WTC11 (cell line): ENCODE measurements at places on chromosomes 5 and 9. TPM values are rescaled to one million over a fixed set of nuclear protein-coding genes. Genes with fewer than 3 reads are reported as not detected.

DNA sequence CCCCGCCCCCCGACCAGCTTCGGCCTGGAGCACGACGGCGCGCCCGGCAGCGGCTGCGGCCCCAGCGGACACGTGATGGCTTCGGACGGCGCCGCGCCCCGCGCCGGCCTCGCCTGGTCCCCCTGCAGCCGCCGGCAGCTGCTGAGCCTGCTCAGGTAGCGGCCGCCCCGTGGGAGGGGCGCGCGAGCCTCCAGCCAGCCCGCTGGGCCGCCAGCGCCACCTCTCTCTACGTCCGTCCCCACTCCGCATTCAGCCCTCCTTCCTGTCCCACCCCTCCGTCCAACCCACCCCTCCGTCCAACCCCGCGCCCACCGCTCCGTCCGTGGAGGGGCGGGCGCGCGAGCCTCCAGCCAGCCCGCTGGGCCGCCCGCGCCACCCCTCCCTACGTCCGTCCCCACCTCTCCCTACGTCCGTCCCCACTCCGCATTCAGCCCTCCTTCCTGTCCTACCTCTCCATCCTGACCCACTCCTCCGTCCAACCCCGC lies 6.5 kb downstream of the ADAMTS13 start:
- peaks cover 10% of the 10 kb centered on the region for H3K36me3 ChIP-seq
- no peak overlapping the region for H3K27ac ChIP-seq
- peaks cover 3% of the 10 kb centered on the region; the same call in 1 of the 2 replicates for H3K4me1 ChIP-seq
- peaks cover 20% of the 10 kb centered on the region for H3K27me3 ChIP-seq

Gene GGTA1
- total RNA-seq, result not detected in 3 replicates

Gene RASGEF1C
- 0.44 to 0.96 TPM (median 0.82 TPM) in 3 replicates for total RNA-seq

DNA sequence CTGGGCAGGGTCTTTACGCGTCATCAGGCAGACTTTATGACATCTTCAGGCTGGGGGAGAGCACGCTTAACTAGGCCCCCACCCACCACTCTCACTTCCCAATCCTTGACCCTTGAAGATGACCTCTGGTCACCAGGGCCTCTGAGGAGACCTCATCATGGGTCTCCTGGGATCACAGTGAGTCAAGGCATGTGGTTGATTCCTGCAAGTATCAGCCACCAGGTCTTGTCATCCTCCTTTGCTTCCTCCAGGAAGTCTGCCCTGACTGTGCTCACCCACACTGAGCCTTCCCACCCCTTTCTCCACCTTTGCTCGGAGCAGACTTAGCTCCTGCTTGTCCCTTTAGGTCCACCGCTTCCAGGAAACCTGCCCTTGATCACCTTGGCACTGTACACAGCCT lies 17.3 kb downstream of the ODF2 start:
- H3K4me3 ChIP-seq, result no peak overlapping the region
- no peaks in the 10 kb centered on the region; the same call in 1 of the 2 replicates for H3K27me3 ChIP-seq
- H3K4me1 ChIP-seq, result no peaks in the 10 kb centered on the region
- H3K36me3 ChIP-seq, result peaks cover 32% of the 10 kb centered on the region

Gene PGM5
- total RNA-seq, result 0.11 to 0.16 TPM (median 0.13 TPM) in 3 replicates

DNA sequence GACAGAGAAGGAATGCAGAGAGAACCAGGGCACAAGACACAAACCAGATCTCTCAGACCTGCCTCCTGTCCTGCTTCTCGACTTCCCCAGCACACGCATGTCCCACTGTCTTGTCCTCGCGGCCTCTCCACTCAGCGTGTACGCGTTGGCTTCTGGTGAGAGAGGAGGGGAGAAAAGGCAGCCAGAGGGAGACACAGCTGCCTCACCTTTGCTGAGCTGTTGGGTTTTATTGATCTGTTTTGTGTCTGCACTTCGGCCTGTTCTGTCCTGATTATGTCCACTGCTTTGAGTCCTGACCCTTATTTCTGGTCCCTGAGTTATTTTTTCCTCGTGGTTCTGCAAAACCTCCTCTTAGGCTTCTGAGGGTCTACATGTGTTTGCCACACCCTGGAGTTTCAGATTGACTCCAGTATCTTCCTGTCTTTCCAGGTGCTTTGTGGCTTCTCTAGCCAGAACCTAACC lies 87.5 kb upstream of the AGXT2 start:
- no peak overlapping the region for H3K27ac ChIP-seq
- DNase-seq, result no peak
- H3K27me3 ChIP-seq, result no peaks in the 10 kb centered on the region
- no peak overlapping the region for H3K4me3 ChIP-seq
- 0 out of 2 replicates have a peak, but pooled peaks cover 4% of the 10 kb centered on the region for H3K4me1 ChIP-seq
- no peaks in the 10 kb centered on the region; the same call in 1 of the 2 replicates for H3K36me3 ChIP-seq

DNA sequence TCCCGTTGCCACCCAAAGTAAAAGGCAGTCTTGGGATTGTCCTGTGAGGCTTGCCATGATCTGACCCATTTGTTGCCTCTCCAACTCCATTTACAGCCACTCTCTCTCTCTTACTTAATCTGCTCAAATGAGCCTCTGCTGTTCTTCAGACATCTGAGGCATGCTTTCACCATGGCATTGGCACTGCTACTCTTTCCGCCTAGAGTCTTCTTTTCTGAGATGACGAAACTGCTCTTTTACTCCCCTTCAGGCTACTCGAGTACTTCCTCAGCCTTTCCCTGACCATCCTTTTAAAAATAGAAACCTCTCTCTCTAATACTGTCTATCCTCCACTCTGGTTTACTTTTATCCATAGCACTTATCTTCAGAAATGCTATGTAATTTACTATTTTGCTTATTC lies 9.0 kb downstream of the FOCAD start:
- peaks cover 17% of the 10 kb centered on the region for H3K4me1 ChIP-seq
- H3K36me3 ChIP-seq, result no peaks in the 10 kb centered on the region
- no peaks in the 10 kb centered on the region for H3K27me3 ChIP-seq
- H3K27ac ChIP-seq, result peak overlapping the region; percentile 3; the same call in 1 of the 2 replicates

- H3K4me3 ChIP-seq, result no peak overlapping the region
- H3K36me3 ChIP-seq, result no peaks in the 10 kb centered on the region
- no peak overlapping the region for H3K27ac ChIP-seq
- no peak for DNase-seq
- H3K27me3 ChIP-seq, result no peaks in the 10 kb centered on the region
Observed at GRCh38 chr5:44774279-44774880, 34.4 kb upstream of the MRPS30 start.

DNA sequence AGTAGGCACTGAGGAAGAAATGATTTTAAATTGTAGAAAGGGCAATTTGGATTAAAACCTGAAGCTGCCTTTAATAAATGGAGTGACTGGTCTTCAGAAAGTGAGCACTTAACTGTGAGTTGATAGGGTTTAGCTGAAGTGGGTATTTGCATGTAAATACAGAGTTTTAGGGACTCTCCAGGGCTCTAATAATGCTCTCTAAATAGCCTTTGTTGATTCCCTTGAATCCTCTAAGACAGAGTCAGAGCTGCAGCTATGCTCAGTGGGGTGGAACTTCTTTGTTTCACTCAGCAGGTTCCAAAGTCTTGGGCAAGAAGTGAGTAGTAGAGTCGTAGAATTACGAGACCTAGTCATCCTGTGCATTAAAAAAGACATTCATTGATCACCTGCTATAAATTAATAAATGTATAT lies 21.4 kb downstream of the GLRA1 start:
- no peak overlapping the region for H3K4me3 ChIP-seq
- H3K4me1 ChIP-seq, result peaks cover 29% of the 10 kb centered on the region
- peaks cover 100% of the 10 kb centered on the region for H3K27me3 ChIP-seq
- peak; percentile 40 for DNase-seq
- H3K36me3 ChIP-seq, result no peaks in the 10 kb centered on the region

Gene PPP3R2
- total RNA-seq, result not detected in 3 replicates
